ENCODE measurements at places on chromosomes 16 and 17.

DNA sequence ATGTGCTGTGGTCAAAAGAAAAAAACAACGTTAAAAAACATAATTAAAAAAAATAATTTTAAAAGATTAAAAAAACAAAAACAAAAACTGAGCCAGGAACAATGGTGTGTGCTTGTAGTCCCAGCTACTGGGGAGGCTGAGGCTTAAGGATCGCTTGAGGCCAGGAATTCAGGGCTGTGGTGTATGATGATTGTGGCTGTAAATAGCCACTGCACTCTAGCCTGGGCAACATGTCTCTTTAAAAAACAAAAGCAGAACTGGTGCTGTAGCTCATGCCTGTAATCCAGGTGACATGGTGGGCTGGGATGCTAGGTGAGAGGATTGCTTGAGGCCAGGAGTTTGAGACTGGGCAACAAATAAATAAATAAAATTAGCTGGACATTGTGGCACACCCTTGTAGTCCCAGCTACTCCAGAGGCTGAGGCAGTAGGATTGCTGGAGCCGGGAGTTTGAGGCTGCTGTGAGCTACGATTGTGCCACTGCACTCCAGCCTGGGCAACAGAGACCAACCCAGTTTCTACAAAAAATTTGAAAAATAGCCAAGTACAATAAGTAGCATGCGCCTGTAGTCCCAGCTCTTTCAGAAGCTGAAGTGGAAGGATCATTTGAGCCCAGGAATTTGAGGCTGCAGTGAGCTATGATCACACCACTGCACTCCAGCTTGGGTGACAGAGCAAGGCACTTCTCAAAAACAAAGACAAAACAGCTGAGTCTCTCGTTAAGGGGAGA, 43.6 kb downstream of the NFATC3 start:
- no peak for DNase-seq

- no peak for DNase-seq
Measured at GRCh38 chr17:39659279-39660010, 5.7 kb upstream of the TCAP start.

DNA sequence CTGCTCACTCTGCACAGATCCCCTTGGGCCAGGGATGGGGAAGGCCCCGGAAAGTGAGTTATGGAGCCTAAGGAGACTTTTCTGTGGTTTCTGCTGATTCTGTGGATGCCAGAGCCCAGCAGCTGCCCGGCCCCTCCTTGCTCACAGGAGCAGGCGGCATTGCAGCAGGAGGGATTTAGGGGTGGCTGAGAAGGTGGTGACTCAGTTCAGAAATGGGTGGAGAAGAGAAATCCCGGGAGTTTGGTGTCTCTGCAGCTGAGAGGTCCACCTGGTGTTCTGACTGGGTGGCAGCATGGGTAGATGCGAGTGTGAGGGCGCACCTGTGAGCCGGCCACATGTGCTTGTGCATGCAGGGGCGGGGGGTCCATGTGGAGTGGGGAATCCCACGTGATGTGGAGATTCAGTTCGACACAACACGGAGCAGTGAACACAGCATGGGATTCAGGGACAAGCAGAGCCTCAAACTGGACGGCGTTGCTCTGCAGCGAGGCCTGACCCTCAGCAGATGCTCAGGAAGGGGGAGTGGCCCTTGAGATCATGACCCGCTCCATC, 16.0 kb upstream of the SPPL2C start:
- no peak for DNase-seq

DNA sequence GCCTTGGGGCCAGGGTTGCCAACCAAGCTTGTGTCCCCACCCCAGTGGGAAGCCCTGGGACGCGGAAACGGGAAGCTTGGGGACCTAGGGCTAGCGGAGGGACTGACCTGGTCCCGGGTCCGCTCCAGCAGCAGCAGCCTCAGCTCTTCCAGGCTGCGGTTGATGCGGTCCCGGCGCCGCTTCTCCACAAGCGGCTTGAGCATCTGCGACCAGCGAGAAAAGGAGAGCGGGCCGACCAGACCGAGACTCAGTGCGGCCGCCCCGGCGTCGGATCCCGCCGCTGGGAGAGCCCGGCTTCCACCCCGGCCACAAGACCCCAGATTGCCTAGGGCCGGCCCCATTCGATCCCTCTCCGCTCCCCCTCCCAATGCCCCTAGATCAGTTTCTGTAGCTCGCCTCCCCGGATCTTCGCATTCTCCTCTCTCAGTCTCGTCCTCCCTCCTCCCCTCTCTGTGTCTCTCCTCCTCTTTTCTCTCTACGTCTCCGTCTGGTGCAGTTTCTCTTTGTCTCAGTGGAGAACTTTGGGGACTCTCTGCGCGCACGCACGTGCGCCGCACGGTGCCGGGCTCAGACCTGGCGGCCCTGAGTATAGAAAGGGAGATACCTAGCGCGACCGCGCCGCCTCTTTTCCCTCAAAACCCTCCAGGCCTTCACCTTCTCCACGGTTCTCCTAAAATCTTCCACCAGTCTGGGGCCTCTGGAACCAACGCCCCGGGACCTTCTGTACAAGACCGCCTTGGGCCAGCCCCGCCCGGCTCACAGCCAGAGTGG, 797 bp downstream of the HES7 start:
- DNase-seq, result no peak

Data from HS-27A (cell line).